ENCODE measurements at places on chromosomes 4 and X.

DNA sequence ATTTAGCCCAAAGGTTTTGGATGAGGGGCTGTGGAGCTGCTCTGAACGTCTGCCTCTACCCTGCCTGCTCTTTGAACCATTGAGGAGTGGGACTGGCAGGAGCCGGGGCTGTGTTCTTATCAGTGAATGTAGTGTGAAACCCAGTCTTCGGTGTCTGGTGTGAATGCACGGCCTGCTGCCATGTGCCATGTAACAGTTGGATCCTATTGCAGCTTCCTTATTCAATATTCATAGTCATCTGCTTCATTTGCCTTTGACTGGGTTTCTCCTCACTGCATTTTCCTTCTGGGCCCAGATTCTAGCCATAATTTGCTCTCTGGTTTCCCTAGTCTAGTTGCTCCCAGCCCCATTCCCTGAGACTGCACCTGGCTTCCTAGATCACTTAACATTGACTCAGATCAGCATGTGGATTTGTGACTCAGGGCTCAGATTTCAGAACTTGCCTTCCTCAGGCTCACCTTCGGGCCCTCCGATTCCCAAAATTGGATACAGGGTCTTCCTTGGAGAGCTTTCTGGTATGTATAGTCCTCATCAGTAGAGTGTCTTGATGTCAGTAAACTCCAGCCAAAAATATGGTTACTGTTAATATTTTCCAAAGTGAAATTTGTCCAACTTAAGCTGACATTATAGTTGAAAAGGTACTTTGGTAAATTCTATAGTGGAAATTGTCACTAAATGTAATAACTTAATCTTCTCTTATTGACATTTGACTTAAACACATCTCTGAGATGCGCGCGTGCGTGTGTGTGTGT, 94.0 kb upstream of the DDIT4L start:
- no peak for DNase-seq

DNA sequence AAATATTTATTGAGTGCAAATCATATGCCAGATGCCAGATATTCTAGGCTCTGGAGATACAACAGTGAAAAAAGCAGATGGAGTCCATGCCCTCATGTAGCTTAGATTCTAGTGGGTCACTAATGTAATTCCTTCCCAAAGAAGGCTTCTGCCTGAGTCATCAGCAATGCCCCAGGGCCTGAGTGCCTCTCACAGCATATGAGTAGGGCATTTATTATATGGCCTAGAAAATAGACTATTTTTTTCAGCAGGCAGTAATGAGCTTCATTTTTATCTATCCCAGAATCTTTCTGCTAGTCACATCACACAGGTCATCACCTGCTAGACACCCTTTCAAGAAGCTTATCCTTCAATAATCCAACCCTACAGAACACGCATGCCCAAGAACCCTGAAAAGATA, 22.3 kb downstream of the TMEM31 start:
- no peak for DNase-seq

GRCh38 chr4:76570141-76570973, 135.3 kb downstream of the SHROOM3 start:
- no peak for DNase-seq

GRCh38 chr4:41256131-41256739, 493 bp upstream of the UCHL1 start:
- DNase-seq = no peak

GRCh38 chr4:124555959-124556358, 156.6 kb downstream of the ANKRD50 start:
- no peak for DNase-seq

DNA sequence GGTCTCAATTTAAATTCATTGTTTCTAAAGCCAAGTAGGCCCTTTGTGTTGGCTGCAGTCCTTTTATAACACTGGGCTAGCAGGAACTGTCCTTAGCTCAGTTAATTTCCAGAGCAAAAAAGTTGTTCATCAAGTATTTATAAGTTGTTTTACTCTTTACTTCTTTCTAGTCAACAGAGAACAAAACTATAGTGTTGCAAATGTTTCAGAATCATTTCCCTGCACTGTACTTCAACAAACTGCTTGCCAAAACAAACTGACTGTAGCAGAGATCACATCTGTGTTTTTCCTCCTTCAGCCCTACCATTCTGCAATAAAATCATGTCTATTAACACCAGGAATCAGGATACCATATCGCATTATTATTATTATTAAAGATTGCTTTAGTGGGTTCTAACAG, 168.5 kb upstream of the SH3RF1 start:
- no peak for DNase-seq

DNA sequence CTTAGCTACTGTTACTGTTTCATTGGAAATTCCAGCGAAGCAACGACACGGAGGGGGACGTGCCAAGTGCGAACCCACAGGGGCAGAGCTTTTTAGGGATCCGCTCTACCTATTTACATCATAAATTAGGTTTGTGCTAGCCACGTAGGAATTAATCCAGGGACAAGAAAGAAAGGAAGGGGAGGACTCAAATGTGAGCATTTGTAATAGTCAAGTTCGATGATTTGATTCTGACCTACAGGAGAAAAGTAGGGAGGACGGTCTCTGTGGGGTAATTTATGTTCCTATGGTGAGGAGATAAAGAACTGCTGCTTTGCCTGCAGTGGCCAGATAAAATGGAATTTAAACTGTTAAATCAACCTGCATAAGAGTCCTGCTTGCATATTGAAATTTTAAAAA, 1.7 kb downstream of the INTS6L start:
- no peak for DNase-seq
